Sigmoid colon (tissue), 7 donors: ENCODE measurements at places on chromosomes 1 and 21. TPM values are rescaled to one million over a fixed set of nuclear protein-coding genes. Genes with fewer than 3 reads are reported as not detected.

DNA sequence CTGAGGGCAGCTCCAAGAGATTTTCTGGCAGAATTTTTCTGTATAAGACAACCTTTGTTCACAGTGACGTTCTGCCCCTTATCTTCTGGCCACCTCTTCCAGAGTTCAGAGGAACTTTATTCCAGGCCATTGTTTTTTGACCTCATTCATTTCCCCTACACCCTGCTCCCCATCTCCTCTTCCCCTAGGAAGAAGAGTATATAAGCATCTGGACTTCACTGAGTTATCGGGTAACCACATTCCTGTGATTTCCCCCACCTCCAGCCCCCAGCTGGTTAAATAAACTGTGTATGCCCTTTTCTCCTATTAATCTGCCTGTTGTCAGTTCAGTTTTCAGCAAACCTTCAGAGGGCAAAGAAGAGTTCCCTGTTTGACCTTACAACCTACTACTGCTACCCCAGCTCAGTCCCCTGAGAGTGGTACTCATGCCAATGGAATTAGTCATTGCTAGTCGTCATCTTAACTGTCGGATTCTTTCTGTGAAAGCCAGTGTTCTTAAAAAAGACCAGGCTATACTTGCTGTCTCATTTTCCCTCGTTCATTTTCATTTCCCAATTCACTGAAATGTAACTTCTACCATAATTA lies 14.3 kb upstream of the ALG14 start:
- DNase-seq = no peak

GRCh38 chr21:46124083-46124925 lies 26.4 kb downstream of the COL6A2 start:
- peak; percentile 64 for DNase-seq

GON4L gene
- 7.2 TPM for polyA plus RNA-seq

DNA sequence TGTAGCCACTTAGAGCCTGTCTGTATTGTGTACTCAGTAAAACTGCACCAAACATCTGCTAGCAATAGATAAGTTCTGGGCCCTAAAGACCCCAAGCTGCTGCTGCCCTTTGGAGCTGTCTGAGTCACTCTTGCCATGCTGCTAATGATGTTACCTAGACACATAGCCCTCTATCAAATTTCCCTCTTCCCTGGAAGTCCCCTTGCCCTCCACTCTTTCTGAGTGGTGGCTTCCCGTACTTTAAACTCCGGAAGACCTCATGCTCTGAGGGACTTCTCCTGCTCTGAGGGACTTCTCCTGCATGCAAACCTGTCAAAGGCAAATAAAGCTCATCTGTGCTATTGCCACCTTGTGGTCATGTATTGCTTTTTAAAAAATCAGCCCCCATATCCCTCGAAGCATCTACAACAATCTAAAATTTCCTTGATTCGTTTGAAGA lies 34.0 kb downstream of the FH start:
- DNase-seq = no peak

DNA sequence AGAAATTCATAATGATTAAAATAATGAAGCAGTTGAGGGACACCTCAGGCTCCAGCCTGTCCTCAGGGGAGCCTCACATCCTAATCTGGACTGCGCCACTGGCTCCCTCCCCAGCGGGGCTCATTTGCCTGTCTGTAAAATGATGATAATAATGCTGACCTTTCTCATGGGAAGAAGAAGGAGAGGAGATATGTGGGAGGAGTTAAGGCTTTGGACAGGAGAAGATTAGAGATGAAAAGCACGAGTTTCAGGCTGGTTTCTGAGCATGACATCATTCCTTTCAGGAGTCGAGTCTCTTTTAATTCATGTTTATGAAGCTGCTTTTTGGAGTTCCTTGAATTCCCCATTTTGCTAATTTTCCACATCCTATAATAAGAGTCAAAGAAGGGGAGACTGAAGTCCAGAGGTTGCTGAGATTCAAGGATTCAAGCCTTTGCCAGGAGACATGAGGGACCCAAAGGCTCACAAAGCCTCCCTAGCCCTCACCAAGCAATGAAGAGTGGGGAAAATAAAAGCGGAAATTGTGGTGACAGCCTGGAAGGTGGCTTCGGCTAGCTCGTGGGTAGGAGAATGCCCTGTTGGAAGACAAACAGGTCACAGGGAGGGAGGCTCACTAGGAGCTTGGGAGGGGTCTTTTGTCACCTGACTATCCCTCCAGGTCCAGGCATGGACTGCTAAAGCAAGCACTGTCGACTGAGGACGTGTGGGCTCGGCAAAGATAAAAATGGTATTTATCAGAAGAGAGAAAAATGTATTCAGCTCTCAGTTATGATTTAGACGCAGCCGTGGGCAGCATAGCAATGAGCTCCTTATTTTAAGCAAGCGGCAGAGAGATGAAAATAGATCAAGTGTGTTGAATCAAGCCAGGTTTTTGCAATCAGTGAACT lies 27.5 kb upstream of the STMN1 start:
- DNase-seq = no peak

MTMR11 gene
- polyA plus RNA-seq = 85.8 TPM
